ENCODE measurements at places on chromosomes 16 and 17. TPM values are rescaled to one million over a fixed set of nuclear protein-coding genes. Genes with fewer than 3 reads are reported as not detected.

Gene SLC25A10
- total RNA-seq, result 24.3 TPM

Gene LDHD
- 0.68 TPM for total RNA-seq

Gene TAT
- total RNA-seq, result 0.07 TPM

Gene PYDC1
- not detected for total RNA-seq

Gene TBC1D3E
- not detected for total RNA-seq

Gene MMP28
- total RNA-seq, result 31.8 TPM

Data from nasal cavity respiratory epithelium epithelial cell of viscerocranial mucosa (primary cell).